ENCODE measurements at places on chromosomes 16 and 17.

DNA sequence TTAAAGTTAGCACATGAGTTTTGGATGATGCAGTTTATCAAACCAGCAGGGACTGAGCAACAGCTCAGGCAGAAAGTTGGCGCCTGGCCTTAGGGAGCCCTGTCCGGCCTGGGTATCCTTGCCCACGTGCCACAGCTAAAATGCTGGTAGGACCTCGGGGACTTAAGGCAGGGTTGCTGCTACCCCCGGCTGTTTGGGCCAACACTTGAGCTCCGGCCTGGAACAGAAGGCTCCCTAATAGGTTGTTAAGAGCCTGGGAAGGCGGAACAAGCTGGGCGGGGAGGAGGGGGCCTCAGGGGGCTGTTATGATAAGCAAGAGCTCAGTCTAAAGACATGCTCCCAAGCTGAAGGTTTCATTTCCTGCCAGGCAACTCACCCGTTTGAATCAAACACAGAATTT is 39.7 kb downstream of the CUEDC1 start:
- no peak for DNase-seq

DNA sequence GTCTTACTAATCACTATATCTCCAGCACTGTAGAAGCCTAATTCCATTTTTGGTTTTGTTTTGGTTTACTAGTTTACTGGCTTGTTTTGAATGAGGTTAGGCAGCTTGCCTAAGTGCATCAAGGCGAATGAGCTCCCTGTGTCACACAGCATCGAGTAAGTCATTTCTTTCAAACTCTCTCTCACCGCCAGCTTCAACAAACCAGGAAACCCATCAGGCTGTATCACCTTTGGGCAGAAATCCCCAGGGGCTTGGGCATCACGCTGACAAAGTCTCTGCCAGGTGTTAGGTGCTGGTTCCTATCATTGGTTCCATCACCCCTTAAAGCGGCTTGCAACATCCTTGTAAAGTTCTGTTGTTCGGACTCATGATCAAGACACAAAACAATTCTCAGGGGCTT is 226.6 kb downstream of the GRIN2A start:
- DNase-seq: no peak

DNA sequence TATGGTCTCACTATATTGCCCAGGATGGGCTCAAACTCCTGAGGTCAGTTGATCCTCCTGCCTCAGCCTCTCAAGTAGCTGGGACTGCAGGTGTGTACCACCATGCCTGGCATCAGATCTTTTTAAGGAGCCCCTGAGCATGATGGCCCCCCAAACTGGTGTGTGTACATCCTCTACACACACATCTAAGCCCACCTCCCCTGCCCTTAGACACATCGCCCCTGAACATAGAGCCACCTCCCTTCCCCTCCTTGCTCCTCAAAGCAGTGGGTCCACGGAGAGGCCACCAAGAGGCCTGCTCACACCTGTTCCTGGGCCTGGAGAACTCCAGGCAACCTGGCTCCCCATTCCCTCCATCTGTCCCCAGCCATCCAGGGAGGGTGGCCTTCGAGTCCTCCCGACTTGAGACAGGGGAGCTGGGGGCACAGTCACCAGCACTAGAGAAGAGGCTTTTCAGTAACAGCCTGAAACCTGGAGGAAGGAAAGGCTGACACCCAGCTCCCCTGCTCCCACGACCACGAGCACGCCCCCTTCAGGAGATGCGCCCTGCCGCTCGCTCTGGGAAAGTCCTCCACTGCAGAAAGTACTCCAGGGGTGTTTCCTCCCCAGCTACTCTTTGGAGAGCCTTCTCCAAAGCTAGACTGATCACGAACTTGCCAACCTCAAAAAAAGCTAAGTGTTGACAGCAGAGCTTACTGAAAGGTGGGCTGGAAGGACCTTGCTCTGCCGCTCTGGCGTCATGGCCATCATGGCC is 12.6 kb upstream of the PRR29 start:
- DNase-seq: no peak

DNA sequence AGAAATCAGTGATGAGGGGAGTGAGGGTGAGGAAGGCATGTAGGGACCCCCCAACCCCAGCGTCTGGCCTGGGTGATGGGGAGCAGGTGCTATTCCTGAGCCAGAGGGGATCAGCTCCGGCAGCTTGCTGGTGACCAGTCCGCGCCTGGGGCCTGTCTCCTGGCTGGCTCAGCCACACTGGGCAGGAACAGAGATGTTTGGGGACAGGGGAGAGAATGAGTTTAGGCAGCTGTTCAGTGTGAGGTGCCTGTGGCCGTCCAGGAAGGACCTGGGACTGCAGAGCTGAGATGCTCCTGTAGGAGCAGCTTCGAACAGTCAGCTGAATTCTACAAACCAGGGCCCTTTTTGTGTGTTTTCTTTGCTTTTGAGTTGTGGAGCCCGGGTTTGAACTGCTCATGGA is 23.2 kb upstream of the SPNS2 start:
- DNase-seq: no peak

- DNase-seq: no peak
Observed at GRCh38 chr17:79794659-79795511, 2.0 kb downstream of the CBX8 start.

DNA sequence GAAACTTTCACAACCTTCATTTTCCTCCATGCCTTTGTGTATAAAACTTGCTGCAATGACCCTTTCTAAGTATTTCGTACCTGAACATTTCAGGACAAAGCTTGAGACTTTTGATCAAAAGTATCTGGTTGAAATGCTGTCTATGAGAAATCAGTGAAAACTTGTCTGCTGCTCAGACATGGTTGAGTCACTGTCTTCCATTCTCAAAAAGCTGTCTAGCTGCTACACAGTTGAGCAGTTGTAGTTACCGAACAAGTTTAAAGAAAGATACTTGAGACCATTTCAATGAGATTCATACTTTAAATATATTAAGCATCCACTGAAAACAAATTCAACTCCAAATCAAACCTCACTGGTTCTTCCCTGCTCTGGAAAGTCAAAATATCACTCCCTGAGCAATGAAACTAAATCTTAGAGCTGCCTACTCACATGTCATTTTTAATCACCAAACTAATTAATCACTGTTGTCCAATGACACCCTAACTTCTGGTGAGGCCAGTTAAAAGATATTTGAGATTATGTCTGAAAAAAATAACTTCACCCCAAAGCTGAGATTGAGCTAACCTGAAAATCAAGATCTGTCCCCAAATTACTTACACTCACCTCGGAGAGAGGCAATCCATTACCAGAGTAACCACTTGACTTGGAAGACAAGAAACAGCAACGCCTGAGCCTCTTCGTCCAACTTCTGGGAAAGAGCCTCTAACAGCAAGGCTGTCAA is 488 bp downstream of the TMEM100 start:
- DNase-seq: no peak

DNA sequence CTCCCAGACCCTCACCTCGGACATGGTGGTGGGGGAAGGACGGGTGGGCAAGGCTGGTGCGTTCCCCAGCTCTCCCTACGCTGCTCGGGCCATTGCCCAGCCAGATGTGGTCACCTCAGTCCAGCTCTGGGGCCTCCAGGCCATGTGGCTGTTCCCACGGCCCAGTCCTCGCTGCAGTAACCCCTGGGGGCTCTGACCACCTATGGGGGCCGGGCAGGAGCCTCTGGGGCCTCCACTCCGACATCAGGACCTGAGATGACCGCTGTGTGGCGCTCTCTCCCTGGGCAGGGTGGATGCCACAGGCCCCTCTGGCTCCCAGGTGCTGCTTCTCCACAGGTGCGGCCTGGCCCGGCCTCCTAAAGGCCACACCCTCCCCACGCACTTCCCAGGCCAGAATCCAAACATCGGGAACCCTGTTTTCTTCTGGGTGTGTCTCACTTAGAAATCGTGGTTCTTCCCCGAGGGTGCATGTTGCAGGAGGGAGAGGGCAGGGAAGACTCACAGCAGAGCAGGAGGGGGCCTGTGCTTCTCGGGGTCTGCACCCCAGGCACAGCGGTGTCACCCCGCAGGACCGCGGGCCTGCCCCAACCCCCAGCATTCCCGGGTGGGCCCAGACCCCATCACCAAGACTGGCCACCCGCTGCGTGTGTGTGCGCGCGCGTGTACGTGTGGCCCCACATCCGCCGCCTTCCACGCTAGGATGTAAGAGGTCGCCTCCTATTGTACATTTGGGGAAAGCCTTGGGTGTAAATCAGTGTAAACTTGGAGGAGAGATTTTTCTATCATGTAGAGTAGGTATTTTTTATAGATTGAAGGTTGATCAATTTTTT is 5.9 kb upstream of the CAPN15 start:
- DNase-seq: no peak

- DNase-seq: no peak
Observed at GRCh38 chr17:15237106-15237425, 28.1 kb downstream of the PMP22 start.

- DNase-seq: no peak
Observed at GRCh38 chr17:73785958-73786743, 141.9 kb upstream of the SDK2 start.

DNA sequence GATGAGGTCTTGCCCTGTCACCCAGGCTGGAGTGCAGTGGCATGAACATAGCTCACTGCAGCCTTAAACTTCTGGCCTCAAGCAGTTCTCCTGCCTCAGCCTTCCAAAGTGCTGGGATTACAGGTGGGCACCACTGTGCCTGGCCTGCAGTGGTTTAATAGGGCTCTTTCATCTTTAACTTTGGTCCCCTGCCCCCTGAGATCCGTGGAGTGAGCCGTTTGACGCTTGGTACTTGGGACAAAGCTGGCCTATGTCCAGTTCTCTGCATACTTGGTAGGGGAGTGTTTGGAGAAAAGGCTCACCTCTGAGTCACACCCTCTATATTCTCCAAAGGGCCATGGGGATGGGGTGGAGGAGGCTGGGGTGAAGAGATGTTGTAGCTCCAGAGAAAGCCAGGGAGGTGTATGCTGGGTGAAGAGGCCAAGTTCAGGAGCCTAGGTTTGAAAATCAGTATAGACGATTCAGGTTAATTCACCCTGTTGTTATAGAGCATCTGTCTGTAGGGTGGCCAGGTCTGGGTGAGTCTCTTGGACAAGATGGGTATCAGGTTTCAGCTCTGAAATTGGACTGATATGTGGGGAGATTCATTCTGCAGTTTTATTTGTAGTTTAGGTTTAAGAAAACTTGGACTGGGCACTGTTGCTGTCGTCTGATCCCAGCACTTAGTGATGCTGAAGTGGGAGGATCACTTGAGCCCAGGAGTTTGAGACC is 17.6 kb downstream of the ABCC1 start:
- no peak for DNase-seq

GRCh38 chr17:49730078-49730784 is 22.5 kb upstream of the SLC35B1 start:
- DNase-seq: no peak

DNA sequence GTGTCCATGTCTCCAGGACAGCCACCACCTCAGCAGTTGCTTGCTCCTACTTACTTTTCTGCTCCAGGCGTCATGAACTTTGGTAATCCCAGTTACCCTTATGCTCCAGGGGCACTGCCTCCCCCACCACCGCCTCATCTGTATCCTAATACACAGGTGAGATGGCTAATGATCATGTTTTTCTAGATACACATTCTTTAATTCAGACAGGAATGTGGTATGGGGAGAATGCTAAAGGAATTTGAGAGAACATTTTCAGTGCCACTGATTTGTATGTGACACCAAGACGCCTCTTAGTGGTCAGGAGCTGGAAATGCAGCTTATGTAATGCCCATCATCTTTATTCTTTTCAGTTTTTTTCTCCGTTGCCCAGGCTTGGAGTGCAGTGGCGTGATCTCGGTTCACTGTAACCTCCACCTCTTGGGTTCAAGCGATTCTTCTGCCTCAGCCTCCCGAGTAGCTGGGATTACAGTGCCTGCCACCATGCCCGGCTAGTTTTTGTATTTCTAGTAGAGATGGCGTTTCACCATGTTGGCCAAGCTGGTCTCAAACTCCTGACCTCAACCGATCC is 8.9 kb upstream of the RAPGEFL1 start:
- DNase-seq: peak; percentile 55

Data from thymus (tissue), 14 donors.